ENCODE measurements at places on chromosomes 3 and 15.

GRCh38 chr3:129485721-129486663 is 42.4 kb upstream of the RHO start:
- no peak for DNase-seq

DNA sequence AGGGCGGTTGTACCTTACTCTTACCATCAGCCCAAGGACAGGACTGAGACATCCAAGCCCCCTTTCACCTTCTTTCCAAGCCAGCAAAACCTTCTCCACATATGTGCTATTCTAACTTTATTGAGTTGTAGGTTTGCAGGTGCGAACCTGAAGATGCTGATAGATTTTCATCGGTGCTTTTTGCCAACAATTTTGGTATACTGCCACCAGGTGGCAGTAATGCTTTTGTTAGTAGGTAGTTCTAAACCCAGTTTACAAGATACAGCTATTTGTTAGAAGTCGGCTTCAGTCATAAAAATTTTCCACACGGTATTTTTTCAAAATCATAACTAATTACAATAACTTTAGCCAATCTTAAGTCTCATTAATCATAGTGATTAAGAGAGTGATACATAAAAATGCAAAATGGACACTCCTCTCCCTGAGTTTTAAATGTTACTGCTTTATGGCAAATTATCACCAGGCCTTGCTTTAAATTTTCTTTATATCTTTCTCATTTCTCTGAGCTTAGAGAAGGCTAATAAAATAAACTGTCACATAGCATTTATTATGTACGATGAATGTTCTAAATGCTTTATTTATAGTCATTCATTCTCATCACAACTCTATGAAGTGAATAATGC is 636 bp downstream of the TBC1D21 start:
- DNase-seq = no peak

- DNase-seq = no peak
These were observed 179.0 kb downstream of the P3H2 start for GRCh38 chr3:189941679-189942078.

GRCh38 chr15:48315041-48315440 is 16.2 kb upstream of the DUT start:
- no peak for DNase-seq

DNA sequence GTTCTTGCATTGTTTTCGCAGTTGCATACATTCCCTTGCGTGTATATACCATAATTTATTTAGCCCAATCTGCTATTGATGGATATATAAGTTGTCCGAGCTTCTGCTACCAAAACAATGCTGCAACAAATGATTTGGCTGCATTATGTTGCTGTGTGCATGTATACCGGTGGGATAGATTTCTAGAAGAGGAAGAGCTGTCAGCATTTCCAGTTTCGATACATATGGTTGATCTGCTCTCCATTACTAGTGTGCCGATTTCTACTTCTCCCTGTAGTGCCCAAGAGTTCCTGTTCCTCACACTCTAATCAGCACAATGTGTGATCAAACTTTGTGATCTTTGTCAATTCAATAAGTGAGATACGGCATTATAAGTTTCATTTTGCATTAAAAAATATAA is 92.8 kb upstream of the NMNAT3 start:
- no peak for DNase-seq

- no peak for DNase-seq
These were observed 2.1 kb downstream of the TNFAIP8L3 start for GRCh38 chr15:51092480-51093040.

GRCh38 chr15:45635191-45635638 is 386 bp downstream of the SQOR start:
- no peak for DNase-seq

DNA sequence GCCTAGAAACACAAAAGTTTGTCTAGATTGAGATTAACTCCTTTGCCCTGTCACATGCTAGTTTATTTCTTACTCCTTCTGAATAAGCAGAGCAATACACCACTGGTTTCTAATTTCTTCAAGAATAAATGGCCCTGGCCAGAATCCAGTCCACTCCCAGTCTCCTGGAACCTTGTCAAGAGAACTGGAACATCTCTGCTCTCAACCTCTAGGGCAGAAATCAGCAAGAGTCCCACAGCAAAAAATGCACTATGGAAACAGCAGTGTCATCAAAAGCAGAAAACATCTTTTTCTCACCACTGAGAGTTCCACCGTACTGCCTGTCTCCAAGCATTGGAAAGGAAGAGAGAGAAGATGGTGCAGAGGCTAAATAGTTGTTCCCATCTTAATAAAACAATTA is 35.9 kb upstream of the PPP2R3A start:
- no peak for DNase-seq

GRCh38 chr3:20240154-20240883 is 54.3 kb upstream of the SGO1 start:
- no peak for DNase-seq
